ENCODE measurements at places on chromosomes 5 and 9. TPM values are rescaled to one million over a fixed set of nuclear protein-coding genes. Genes with fewer than 3 reads are reported as not detected.
A peak's percentile ranks its signal among the peaks of the same experiment; 100 is the strongest.

DNA sequence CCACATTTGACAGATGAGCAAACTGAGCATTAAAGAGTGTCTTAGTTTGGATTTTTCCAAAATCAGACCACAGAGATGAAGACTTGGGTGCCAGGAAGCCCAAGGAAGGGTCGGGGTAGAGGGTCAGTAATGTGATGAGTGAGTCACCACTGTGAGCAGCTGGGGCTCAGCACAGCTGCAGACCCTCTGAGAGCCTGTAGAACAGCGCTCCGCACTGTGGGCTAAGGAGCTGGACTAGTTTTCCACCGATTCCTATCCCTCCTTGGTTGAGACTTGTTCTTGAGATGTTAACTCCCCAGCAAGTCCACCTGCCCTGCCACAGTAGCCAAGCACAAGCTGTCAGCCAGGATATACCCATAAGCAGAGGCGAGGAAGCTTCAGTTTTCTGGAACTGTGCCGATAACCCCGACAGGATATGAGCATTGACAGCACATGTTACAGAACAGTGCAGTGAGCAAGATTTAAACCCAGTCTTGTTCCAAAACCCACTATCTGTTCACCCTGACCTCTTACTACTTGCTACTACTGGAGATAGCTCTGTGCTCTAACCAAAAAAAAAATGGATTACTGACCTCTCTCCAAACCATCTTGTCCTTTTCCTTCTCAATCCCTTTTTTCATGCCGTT, 31.8 kb downstream of the EGFLAM start:
- peaks cover 4% of the 10 kb centered on the region for H3K4me1 ChIP-seq
- no peaks in the 10 kb centered on the region for H3K36me3 ChIP-seq
- no peak overlapping the region for H3K27ac ChIP-seq
- DNase-seq: no peak
- no peaks in the 10 kb centered on the region for H3K27me3 ChIP-seq

DNA sequence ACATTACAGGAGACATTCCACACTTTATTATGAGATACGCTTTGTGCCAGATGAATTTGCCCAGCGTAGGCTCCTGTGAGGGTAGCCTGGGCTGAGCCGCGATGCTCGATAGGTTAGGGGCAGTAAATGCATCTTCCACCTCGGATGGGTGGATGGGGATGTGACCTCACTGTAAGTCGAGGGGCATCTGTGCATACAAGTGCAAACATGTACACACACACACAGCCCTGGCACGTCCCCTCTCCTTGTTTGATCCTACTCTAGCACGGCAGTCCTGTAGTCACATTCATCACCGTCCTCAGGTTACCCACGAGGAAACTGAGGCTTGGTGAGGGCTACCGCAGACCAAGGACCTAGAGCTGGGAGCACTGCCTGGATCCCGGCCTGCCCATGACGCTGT, 166.8 kb downstream of the COL23A1 start:
- peaks cover 10% of the 10 kb centered on the region for H3K4me1 ChIP-seq
- DNase-seq: no peak
- no peak overlapping the region for H3K27ac ChIP-seq
- no peaks in the 10 kb centered on the region for H3K36me3 ChIP-seq
- no peak overlapping the region for H3K4me3 ChIP-seq

DNA sequence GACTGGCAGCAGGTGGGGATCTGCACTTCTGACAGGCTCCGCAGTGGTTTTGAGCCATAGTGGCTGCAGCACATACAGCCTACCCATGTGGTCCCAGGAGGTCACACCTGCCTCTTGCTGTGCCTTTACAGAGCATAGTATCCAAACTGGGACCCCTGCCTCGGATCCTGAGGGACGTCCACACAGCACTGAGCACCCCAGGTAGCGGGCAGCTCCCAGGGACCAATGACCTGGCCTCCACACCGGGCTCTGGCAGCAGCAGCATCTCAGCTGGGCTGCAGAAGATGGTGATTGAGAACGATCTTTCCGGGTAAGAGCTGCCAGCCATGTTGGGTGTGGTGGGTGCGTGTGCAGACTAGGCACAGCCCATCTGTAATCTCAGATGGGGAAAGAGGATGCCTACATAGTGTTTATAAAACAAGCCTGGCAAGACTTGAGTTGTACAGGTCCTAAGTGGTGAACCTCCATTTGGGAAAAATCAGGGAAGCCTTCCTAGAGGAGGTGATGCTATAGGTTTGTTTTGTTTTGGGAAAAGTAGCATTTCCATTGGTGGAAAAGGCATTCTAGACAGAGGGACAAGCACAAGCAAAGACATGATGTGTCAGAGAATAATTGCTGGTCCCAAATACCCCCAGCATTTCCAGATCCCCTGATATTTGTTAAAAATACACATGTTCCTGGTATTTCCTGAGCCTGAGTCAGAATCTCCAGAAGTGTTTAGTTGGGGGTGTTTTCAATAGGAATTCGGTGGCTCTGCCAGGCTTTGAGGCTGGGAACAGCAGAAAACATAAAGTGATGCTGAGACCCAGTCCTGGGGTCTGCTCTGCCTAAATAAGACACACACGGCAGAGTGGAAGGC, 119.2 kb downstream of the DAB2IP start:
- DNase-seq: no peak
- peak overlapping the region; percentile 71 for H3K27ac ChIP-seq
- H3K27me3 ChIP-seq: no peaks in the 10 kb centered on the region
- H3K36me3 ChIP-seq: peaks cover 17% of the 10 kb centered on the region

DNA sequence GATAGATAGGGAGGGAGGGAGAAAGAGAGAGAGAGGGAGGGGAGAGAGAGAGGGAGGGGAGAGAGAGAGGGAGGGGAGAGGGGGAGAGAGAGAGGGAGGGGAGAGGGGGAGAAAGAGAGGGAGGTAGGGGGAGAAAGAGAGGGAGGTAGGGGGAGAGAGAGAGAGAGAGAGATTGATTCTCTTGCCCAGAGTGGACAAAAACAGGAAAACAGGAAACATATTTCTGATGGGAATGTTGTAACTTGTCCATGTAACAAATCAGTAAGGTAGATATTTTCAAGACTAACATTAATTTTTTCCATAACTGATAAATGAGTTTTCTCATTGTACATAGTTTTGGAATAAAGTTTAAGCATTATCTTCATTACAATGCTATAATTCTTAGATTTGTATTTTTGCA, 811.7 kb upstream of the GRAMD2B start:
- peaks cover 7% of the 10 kb centered on the region for H3K4me1 ChIP-seq
- H3K36me3 ChIP-seq: no peaks in the 10 kb centered on the region
- DNase-seq: no peak
- H3K27ac ChIP-seq: no peak overlapping the region

Gene ARID3C
- total RNA-seq: 12.0 TPM

- H3K27me3 ChIP-seq: no peaks in the 10 kb centered on the region
- no peaks in the 10 kb centered on the region for H3K4me1 ChIP-seq
- H3K4me3 ChIP-seq: no peak overlapping the region
- no peaks in the 10 kb centered on the region for H3K36me3 ChIP-seq
- no peak for DNase-seq
Observed at GRCh38 chr5:126972062-126972895, 58.1 kb downstream of the MARCHF3 start.

DNA sequence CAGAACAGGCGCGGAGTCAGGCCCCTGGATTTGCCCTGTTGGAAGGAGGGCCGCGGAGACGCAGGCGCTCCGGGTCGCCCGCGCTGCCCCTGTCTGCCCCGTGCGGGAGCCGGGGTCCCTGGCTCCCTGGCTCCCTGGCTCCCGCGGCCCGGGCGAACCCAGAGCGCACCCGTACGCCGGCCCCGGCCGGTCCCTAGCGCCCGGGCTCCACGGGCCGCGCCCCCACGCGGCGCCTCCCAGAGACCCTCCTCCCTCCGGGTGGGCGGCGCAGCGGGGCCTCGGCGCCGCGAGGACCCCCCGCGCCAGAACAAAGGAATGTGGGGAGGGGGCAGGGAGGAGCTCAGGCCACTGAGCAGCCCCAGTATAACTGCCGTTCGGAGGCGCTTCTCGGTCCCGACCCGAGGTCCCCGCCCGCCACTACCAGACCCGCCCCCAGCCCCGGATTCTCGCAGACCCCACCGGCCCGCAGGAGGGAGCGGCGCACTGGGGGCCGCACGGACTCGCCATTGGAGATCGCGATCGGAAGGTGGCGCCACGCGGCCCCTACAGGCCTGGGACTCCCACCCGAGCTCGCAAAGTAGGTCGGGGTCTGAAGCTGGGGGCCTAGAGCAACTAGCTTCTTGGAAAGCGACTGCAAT, 2.4 kb downstream of the NFIL3 start:
- peak overlapping the region; percentile 94 for H3K4me3 ChIP-seq
- H3K36me3 ChIP-seq: no peaks in the 10 kb centered on the region
- DNase-seq: peak; percentile 61
- H3K4me1 ChIP-seq: peaks cover 44% of the 10 kb centered on the region
- H3K27ac ChIP-seq: peak overlapping the region; percentile 99

GRCh38 chr9:91809581-91810285, 140.3 kb downstream of the ROR2 start:
- peak overlapping the region; percentile 77 for H3K27ac ChIP-seq
- peaks cover 1% of the 10 kb centered on the region for H3K36me3 ChIP-seq
- H3K4me3 ChIP-seq: no peak overlapping the region
- no peaks in the 10 kb centered on the region for H3K27me3 ChIP-seq

DNA sequence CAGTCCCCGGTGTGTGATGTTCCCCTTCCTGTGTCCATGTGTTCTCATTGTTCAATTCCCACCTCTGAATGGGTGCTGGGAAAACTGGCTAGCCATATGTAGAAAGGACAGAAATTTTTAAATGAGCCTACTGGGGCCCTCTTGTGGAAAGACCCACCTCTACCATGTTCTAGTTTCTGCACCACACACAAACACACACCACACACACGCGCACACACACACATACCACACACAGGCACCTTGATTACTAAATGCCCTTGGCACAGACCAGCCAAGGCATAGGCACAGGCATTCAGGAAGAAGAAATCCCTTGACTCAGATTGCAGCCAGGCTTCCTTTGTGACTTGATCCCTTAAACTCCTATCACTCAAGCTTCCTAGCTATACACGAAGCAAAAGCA, 60.5 kb downstream of the SIL1 start:
- H3K36me3 ChIP-seq: no peaks in the 10 kb centered on the region
- no peaks in the 10 kb centered on the region for H3K27me3 ChIP-seq
- no peak for DNase-seq
- H3K4me1 ChIP-seq: peaks cover 10% of the 10 kb centered on the region
- no peak overlapping the region for H3K4me3 ChIP-seq

DNA sequence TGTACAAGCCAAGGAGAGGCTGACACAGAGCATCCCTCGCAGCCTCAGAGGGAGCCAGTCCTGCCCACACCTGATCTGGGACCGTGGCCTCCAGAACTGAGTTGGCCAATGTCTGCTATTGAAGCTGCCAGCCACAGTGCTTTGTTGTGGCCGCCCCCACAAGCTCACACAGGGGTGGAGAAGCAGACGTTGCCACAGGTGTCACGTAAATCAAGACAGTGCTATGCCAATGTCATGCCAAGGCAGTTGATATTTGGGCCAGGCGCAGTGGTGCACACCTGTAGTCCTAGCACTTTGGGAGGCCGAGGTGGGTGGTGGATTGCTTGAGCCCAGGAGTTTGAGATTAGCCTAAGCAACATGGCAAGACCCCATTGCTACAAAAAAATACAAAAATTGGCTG, 17.3 kb upstream of the TERT start:
- H3K27me3 ChIP-seq: peaks cover 4% of the 10 kb centered on the region
- DNase-seq: no peak
- no peak overlapping the region for H3K4me3 ChIP-seq
- H3K4me1 ChIP-seq: peaks cover 21% of the 10 kb centered on the region
- peaks cover 4% of the 10 kb centered on the region for H3K36me3 ChIP-seq

- no peak for DNase-seq
- H3K4me1 ChIP-seq: no peaks in the 10 kb centered on the region
- H3K27me3 ChIP-seq: no peaks in the 10 kb centered on the region
- H3K4me3 ChIP-seq: no peak overlapping the region
- H3K27ac ChIP-seq: no peak overlapping the region
- H3K36me3 ChIP-seq: no peaks in the 10 kb centered on the region
Observed at GRCh38 chr5:52856564-52856963, 68.8 kb downstream of the ITGA1 start.

DNA sequence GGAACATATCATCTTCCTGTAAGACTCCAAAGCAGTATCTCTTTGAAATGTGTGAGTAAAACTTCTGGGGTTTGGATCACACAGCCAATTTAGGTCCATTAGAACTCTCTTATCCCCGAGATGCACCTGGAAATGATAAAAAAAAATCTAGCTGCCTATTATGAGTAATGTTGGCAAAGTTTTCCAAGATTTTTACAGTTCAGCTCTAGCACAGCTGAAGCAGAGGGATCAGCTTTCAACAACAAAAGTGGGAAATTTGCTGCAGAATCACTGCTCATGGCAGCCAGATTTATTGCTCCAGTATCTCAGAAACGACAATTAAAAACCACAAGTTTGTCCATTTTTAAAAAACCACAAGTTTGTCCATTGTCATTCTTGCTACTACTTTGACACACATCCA, 292.2 kb downstream of the IRX2 start:
- DNase-seq: no peak
- no peak overlapping the region for H3K4me3 ChIP-seq
- no peak overlapping the region for H3K27ac ChIP-seq
- H3K27me3 ChIP-seq: peaks cover 74% of the 10 kb centered on the region
- no peaks in the 10 kb centered on the region for H3K36me3 ChIP-seq

Gene PCDHGA4
- total RNA-seq: 1.2 TPM

DNA sequence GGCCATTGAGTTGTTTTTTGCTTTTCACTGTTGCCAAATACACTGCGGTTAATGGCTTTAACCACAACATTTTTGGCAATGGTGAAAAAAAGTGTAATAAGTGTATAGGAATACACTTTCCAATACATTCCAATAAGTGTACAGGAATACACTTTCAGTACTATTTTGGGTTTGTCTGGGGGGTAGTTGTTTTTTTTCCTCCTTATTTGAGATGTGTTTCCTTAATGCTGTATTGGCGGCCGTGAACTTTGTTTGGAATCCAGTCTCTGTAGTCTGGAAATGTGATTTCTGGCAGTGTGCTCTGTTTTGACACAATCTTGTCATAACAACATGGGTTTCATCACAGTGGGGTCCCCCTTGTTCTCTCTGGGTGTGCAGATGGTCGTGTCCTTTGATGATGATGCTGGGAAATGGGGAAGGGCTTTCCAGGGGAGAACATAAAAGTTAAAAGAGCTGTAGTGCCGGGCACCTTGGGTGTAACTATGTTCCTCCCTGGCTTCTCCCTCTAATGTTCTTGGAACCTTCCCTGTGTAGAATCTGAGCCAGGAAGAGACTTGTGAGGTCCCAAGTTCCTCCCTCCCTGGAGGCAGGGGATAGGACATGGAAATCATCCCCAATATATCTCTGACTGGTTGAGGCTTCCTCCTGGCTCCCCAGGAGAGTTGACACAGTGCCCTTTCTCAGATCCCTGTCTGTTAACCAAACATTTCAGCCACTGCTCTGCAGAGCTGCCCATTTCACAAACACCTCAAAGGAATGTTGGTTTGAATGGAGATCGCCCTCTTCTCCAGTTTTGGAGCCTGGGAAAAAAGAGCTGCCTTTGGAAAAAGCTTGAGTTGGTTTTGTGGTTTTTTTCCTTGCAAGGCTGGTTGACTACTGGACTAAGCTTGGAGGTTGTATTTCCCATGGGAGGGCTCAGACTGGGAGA, 44.8 kb downstream of the RCL1 start:
- no peak for DNase-seq
- H3K4me3 ChIP-seq: no peak overlapping the region
- H3K27ac ChIP-seq: no peak overlapping the region
- no peaks in the 10 kb centered on the region for H3K27me3 ChIP-seq

Gene CFAP77
- 0.43 TPM for total RNA-seq
